ENCODE measurements at places on chromosomes 5 and 9.

DNA sequence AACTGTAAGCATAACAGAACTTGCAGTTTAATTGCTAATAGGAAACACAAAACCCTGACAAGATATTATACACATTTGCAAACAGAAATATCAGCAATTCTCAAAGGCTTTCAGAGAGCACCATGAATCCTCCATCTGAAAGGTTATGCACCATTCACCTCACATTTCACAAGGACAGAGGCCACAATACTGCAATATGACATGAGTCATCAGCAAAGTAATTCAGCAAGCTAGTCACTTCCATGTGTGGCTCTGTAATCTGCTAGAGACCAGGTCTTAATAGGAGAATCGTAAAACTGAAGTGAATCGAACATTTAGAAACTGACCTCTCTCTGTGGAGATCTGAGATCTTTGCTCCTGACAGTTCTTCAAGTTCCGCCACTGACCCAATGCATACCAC lies 28.3 kb downstream of the IARS1 start:
- DNase-seq = no peak

DNA sequence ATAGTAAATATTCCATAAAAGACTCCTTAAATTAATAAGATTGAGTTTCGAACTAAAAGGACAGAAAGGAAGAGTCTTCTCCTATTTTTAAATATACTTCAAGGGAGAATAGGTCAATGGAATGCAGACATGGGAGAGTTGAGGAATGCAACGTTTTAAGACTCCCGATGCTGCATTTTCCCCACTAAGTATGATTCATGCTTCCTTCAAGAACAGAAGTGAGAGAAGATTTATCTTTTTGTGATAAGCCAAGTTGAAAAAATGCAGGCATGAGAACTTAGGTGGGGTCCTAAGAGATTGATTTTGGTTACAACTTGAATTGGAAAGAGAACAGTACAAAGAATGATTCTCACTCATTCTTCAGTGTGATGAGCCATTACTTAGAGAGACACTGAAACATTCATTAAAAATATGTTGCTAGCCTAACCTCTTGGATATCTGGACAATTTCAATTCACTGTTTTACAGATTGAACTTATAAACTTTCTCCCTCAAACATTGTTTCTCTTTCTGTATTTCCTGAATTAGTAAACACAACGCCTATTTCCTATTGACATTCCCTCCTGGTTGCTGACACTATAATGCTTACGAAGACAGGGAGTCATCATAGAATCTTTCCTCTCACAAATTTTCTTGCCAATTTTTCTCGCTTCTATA lies 1666.1 kb upstream of the WWC1 start:
- DNase-seq = no peak

GRCh38 chr5:91384671-91385430 lies 1.7 kb upstream of the ARRDC3 start:
- DNase-seq = peak; percentile 84

DNA sequence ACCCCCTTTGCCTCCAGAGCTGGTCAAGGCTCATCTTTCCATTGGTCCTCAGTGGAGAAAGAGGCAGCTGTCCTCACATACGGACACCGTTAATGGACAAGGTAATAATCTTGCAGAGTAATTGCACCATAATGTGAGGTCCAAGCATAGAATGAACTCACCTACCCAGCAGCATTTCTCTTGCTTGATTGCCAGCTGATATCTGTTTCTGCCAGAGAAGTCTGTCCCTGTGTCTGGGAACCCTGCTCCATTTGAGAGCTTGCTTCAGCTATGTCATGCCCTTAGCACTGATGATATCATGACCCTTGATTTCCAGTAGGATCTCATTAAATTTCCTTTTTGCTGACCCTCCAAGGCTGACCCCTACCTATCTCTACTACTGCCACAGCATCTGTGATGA lies 154.6 kb downstream of the PIK3R1 start:
- no peak for DNase-seq

DNA sequence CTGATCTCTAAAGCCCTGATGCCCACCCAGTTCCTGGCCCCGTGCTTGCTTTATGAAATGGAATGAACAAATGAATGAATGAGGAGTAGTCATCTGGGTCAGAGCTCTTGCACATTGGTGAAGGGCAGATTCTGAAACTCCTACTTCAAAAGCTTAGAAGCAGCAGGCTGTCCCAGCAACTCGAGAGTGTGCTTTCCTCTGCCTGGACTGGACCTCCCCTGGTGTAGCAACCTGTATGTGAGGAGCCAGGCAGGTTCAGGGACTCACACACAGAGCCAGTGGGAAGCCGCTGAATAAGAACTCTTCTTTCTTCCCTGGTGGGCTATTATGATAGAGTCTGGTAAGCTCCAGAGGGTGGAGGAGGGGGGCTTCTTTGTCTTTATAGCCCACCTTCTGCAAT lies 396.4 kb downstream of the CDK5RAP2 start:
- no peak for DNase-seq

DNA sequence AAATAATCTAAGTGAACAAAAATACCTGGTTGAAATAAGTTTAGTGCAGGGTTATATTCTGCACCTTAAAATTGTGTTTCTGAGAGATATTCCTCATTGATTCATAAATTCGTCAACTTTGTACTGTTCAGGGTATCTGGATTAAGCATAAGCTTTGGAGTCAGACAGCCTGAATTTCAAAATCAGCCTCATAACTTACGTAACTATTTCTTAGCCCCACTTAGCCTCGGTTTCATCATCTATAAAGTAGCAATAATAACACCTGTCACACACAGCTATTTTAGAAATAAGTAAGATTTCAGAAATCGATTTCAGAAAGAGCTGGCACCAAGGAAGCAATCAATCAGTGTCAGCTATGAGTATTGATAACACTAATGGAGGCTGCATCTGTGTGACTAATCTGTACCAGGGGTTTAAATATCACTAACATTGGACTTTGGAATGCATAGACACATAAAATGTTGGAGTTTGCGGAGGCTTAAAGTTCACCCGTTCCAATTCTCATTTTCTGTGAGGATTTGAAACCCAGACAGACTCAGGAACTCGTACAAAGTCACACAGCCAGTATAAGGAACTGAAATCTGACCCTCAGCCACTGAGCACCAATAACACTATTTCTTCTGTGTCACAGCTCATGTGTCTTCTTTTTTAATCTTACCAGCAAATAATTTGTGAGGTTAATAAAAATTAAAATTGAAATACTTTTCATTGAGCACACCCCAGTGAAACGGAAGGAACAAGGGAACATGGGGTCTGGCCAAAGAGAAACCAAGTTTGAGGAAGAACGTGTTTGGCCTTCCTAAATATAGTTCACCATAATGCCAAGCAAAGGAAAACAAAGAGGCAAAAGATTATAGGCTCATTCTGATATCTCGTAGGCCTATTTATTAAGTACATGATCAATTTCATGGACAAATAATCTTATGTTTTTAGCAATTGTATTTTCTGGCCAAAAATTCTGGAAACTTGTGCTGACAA lies 194.4 kb upstream of the PTGER4 start:
- no peak for DNase-seq

DNA sequence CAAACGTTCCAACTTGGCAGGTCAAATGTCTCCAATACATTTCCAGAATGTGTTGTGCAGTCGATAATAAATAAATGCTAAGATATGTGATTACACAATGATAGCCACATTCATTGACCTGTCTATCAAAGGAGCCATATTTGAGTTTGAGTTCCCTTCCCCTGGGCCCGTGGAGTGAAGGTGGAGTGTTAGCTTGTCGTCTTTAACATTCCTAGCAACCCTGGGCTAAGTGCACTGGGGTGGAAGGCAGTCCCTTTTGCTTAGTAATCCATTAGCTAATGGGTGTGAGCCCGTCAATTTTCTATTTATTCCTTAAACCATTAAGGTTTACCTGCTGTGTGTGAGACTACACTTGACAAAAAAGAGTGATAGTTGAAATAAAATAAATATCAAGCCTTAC lies 415.2 kb downstream of the EBF1 start:
- DNase-seq = no peak

DNA sequence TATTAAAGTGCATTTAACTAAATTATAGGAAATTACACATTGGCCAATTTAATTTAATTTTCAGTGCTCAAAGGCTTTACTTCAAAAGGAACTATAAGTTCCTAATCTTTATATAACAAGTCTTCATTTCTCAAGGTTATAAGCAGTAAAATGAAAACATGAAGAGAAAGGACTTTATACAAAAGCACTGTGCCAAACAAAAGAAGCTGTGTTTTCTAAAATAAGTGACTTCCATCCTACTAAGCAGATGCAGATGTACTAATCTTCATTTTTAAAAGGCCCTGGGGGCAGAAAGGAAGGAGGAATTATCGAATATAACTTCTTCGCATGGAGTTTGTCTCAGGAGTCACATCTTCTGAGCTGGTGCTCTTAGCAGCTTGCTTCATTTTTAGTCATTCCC lies 81.4 kb downstream of the SHC3 start:
- no peak for DNase-seq

GRCh38 chr5:126390051-126390450 lies 33.2 kb upstream of the GRAMD2B start:
- DNase-seq = no peak

- no peak for DNase-seq
Observed at GRCh38 chr5:161406880-161407279, 139.6 kb downstream of the GABRB2 start.

DNA sequence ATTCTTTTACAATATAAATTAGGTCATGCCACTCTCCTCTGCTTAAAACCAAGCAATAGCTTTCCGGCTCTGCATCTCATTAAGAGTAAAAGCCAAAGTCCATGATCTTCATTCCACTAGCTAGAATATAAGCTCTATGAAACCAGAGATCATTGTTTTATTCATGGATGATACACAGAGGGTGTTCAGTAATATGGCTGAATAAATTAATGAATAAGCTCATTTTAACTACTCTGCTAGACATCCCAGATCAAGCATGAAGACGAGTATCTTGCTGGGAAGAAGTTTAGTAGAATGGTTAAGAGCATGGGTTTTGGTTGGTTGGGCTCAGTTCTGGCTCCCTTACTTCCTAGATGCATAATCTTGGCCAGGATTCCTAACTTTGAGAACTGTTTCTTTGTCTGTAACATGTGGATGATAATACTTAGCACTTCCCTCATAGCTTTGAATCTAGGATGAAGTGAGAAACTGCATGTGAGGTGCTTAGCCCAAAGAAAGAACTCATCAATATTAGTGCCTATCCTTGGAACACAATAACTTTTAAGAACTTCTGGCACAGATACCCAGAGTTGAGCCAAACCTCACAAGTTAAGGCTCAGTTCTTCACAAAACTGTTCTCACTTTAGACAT lies 106.8 kb downstream of the MSX2 start:
- no peak for DNase-seq

DNA sequence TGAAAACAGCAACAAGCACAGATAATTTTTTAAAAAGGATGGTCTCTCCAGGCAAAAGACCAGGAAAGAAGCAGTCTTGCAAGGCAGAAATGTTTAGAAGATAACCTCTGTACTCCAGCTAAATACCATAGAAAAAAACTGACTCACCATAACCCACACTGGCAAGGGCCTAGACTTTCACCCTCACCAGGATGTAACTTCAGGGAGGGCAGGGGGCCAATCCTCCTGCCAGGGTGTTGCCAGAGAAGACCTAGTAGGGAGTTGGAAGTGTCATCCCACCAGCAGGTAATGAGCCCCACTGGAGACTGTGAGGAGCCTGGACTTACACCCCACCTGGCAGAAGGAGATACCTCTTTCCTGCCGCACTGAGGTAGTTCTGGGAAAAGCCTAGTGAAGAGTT lies 97.6 kb downstream of the PRELID2 start:
- DNase-seq = no peak

DNA sequence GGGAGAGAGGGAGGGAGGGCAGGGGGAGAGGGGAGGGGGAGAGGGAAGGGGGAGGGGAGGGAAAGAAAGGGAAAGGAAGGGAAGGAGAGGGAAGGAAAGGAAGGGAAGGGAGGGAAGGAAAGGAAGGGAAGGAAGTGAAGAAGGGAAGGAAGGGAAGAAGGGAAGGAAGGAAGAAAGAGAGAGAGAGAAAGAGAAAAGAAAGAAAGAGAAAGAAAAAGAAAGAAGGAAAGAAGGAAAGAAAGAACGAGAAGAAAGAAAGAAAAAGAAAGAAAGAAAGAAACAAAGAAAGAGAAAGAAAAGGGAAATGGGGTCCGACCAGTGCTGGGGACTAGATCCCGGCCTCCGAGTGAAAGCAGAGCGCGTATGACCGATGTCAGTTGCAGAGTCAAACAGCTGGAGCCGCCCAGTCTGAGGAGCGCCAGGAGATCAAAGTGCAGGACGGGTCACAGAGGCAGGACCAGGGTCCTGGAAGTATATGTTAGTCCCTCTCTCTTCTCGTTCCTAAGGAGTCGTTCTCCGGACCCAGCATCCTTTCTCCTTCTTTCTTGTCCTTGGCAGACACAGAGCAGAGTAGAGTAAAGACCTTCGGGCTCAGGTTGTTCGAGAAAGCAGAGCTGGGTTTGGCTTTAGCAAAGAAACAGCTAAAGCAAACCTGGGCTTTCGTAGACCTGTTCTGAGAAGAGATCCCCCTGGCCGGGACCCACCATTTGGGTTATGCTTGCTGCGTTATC lies 305.4 kb upstream of the MSX2 start:
- no peak for DNase-seq

GRCh38 chr9:36542355-36542754 lies 30.3 kb upstream of the MELK start:
- no peak for DNase-seq

DNA sequence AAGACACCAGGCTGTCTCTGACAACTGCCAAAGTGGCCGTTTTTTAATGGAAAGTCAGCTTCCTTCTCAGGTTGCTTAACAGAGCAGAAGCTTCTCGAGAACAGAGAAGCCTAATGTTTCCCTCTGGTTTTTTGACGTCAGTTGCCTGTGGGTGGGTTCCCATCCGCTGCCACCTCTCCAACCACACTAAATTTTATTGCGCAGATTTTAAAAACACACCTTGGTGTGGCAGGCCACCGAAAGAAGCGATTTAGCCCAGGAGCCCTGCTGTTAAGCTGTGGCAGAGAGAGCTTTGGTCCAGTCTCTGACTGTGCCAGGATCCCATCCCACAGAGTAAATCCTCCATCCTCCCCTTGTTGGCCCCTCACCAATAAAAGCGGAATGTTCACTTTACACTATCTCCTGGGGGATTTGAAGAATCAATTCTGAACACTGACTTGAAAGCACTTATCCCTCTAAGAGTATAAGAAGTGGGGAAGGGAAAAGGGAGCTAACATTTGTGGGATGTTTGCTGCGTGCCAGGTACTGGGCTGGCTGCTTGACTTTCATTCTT lies 181.6 kb downstream of the AOPEP start:
- no peak for DNase-seq

DNA sequence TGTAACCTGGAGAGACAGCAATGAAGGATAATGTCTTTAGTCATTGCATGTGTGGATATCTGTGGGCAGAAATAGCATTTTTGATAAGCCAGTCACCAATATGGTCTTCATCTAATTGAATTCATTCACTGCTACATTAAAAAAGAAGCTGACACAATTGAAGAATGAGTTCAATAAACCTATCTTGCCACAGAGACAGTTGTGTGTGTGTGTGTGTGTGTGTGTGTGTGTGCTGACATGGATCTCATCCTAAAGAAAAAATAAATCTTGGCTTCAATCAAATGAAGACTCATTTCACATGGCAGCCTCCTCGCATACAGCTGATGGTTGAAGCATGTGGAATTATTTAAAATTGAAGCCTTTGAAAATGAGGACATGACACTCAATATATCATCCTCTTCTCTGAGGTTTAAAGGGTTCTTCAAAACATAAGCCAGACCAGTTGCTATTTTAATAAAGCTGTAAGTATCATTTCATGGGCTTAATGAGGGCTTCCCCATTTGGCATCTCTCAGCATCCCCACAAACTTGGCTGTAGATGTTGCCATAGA lies 118.5 kb upstream of the PTPN3 start:
- DNase-seq = no peak

Data from AG09319 (cell line).